ENCODE measurements at places on chromosomes 1 and 21.

DNA sequence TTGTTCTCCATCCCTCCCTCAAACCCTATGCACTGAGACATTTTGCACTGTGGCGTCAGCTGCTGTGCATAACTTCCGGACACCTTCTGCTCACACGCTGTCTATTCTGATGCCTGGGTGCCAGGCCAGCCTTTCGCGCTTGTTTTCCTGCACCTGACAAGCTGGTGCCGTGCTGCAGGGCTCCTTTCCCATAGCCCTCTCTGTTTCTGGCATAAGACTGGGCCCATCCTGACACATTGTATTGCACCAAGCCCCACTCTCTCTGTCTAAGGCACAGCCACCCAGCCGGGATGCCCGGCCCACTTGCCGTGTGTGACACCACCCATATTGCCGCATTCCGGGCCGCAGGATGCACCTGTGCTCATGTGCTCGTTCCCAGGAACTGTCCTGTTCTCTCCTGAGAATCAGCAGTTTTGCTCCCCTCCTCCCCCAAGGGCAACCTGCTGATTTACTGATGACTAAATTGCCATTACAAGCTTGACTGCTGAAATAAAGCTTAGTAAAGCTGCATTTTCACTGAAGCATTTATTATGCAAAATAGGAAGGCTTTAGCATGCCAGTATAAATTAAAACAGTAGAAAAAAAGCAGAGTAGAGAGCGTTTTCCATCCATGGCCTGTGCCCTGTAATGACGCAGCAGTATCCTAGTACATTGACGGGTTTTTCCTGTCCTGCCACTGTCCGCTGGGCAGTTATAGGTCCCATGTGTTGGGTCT is 88.0 kb downstream of the CD247 start:
- no peak for DNase-seq

- DNase-seq: no peak
Measured at GRCh38 chr1:245043611-245043940, 111.2 kb upstream of the KIF26B start.

- no peak for DNase-seq
Measured at GRCh38 chr1:16249596-16250241, 12.7 kb upstream of the CPLANE2 start.

DNA sequence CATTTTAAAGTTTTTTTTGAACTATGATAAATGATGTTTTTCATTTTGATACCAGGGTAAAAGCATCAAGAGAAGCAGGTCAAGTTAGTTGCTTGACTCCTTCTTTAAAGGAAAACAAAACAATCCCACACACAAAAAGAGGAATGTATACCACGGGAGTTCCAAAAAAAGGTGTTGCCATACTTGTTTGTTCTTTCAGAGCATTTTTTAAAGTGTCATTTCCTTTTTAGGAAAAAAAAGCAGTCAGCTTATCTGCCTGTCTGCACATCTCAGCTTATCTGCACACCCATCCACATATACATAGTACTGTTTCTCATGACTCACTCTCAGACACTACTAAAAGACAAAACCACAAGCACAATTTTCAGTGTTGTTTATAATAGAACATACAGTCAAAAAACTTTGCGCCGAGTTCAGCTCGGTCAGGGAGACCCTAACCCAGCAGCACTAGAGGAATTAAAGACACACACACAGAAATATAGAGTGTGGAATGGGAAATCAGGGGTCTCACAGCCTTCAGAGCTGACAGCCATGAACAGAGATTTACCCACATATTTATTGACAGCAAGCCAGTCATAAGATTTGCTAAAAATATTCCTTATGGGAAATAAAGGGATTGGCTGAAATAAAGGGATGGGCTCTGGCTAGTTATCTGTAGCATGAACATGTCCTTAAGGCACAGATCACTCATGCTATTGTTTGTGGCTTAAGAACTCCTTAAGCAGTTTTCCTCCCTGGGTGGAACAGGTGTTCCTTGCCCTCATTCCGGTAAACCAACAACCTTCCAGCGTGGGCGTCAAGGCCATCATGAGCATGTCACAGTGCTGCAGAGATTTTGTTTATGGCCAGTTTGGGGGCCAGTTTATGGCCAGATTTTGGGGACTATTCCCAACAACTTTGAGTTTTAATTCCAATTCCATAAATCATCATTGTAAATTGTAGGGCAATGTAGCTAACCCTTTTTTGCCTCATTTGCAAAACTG is 11.4 kb upstream of the MNDA start:
- peak; percentile 32 for DNase-seq

- no peak for DNase-seq
Measured at GRCh38 chr1:230713547-230713914, 391 bp downstream of the AGT start.

All from stimulated activated CD8-positive, alpha-beta memory T cell treated with anti-CD3 and anti-CD28 coated beads, Interleukin-4, amount 100 ng/mL, for 48 hours (primary cell).